ENCODE measurements at places on chromosomes 13 and 19.

DNA sequence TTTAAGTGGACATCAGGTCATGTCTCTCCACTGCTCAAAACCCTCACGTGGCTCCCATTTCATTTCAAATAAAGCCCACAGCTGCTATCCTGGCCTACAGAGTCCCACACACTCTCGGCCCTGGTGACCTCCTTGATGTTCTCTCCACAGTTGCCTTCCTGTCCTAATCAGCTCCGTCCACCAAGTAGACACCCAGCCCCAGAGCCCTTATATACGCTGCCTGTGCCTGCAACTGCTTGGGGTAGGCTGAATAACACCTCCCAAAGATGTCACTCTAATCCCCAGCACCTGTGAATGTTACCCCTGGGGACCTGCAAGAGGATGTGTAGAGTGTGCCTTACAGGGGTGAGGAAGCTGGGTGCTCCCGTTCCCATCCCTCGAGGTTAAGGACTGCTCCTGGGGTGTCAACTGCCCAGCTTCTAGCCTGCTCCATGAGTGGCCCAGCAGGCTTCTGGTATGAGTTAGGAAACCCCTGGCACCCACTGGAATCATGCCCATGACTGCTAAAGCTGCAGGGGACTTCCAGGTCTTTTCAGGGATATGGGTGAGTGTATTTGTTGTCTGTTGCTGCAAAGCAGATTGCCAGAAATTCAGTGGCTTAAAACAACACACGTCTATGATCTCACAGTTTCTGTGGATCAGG lies 6.0 kb downstream of the FAM187B start:
- DNase-seq, result no peak

GRCh38 chr19:1318678-1319471 lies 33.2 kb downstream of the EFNA2 start:
- no peak for DNase-seq

- DNase-seq, result no peak
These were observed 3.3 kb downstream of the CSNK1G2 start for GRCh38 chr19:1944088-1944915.

GRCh38 chr19:17869114-17869608 lies 2.6 kb upstream of the SLC5A5 start:
- DNase-seq, result no peak

DNA sequence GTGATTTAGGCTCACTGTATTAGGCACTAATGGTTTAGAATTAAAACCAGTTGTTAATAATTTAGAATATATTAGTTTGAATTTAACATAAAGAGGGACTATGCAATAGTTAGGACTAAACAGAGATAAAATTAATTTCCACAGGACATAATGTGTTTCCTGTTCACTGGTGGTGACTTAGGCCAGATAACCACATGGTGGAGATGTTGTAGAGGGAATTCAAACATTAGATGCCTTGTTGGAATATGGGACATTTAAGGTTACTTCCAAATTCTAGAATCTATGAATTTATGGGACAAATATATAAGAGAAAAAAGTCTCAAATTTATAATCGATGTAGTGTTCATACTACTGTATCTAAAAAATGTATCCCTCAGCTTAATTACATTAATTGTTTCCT lies 615.5 kb upstream of the KLHL1 start:
- no peak for DNase-seq

- DNase-seq, result no peak
These were observed 71.9 kb downstream of the TRPC4 start for GRCh38 chr13:37797631-37798030.

DNA sequence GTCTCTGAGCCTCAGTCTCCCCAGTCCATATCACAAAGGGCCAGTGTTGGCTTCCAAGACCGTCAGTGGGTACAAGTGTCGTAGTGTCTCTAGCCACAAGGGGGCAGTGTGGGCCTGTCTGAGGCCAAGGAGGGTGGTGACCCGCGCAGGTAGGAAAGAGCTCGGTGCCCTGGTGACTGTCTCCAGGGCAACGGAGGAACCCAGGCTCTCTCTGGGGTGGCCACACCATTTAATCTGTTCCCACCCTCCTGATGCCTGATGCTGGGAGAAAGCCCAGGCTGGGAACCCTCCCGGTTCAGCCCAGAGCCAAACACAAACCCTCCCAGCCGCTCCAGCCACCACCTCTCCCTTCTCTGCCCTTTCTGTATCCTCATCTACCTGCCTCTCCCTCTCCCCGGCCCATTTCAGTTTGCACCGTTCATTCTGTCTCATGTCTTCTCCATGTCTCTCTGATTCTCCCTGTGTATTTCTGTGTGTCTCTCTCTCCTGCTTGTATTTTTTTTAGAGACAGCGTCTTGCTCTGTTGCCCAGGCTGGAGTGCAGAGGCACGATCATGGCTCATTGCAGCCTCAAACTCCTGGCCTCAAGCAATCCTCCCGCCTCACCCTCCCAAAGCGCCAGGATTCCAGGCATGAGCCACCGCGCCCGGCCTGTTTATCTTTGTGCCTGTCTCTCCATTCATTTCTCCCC lies 17.5 kb upstream of the MEIS3 start:
- peak; percentile 90 for DNase-seq

- DNase-seq, result no peak
These were observed 243.9 kb upstream of the SPRY2 start for GRCh38 chr13:80584785-80585184.

DNA sequence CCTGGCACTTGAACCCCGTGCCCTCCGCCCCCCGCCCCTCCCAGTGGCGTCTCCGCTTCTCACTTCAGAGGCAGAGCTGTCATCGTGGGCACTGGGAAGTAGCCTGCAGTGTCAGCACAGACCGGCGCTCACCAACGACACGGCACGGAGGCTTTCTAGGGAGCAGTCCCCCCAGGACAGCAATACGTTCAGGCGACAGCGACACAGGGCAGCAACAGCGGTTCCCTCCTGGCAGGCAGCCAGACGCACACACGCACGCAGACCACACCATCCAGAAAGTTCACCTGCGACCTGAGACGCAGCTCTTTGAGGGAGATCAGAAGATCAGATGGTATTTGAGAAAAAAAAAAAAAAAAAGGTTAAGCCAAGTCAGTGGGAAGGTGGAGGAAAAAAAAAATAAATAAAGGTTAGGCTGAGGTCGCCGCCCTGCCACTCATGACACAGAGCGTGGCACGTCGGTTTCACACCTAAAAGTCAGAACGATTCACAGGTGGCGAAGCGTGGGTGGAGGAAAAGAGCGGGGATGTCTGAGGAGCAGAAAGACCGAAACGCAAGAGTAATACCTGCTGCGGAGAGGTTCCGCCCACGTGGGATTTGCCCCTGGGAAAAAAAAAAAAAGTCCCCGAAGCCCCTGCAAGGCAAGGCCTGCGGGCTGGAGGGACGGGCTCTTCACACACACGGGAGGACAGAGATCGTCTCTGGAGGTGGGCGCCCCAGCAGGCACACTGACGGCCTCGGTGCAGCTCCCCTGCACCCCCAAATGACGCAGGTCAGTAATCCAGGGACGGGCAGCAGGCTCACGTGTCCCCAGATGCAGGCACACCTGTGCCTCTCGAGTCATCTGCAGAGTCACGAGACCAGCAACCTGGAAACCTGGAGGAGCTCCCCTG lies 94.5 kb downstream of the GNG7 start:
- peak; percentile 92 for DNase-seq

- no peak for DNase-seq
These were observed 233.9 kb downstream of the LMO7 start for GRCh38 chr13:75869981-75870380.

DNA sequence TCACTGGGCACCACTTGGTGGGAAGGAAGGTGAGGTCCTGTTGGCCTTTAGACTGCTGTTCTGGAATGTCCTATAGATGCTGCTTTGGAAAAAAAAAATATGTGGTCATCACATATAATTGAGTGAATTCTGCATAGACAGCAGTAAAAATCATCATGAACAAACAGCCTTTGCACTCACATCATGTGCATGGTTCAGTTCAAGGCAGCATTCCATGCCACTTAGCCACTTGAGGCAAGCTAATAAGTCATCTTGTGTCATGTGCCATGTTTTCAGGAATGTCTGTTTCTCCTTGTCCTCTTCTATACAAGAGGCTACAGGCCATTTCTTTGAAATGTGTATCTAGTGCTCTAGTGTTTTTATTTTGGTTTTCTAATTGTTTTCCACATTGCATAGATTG lies 43.9 kb upstream of the TSC22D1 start:
- no peak for DNase-seq

- DNase-seq, result no peak
These were observed 10.9 kb downstream of the FREM2 start for GRCh38 chr13:38697628-38698333.

DNA sequence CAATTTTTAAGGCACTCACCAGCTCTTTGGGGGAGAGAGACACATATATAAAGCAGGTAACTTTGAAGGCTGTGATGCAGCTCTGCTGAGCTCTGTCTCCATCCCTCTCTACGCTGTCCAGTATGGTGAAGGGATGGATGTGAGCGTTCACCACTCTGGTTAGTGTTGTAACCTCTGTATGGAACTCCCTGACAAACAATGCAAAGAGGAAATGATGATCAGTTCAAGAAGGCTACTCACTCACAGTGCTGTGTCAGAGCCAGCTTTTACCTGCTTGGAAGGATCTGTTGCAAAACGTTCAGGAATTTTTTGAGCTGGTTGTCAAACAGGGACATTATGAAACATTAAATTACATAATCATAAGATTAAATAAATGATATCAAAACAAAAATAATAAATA lies 90.8 kb upstream of the SLC10A2 start:
- no peak for DNase-seq

GRCh38 chr19:13152356-13152973 lies 2.3 kb downstream of the IER2 start:
- no peak for DNase-seq

GRCh38 chr19:40908976-40909375 lies 26.9 kb upstream of the CYP2A7 start:
- no peak for DNase-seq

GRCh38 chr13:30873499-30873898 lies 32.6 kb upstream of the MEDAG start:
- no peak for DNase-seq

DNA sequence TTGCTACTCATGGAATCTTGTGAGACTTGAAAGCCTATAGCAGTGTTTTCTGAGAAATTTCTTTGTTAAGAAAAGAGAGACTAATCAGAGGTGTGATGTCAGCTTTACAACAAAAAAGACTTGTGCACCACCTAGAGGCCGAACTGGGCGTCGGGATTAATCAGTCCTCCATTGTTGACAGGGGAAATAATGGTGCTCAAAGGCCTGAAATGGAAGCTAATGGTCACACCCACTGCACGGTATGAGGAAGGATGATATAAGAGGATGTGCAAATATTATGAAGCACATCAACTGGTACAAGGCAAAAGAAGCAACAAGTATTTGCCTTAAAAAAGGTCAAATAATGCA lies 480.2 kb upstream of the MIR17HG start:
- DNase-seq, result no peak

DNA sequence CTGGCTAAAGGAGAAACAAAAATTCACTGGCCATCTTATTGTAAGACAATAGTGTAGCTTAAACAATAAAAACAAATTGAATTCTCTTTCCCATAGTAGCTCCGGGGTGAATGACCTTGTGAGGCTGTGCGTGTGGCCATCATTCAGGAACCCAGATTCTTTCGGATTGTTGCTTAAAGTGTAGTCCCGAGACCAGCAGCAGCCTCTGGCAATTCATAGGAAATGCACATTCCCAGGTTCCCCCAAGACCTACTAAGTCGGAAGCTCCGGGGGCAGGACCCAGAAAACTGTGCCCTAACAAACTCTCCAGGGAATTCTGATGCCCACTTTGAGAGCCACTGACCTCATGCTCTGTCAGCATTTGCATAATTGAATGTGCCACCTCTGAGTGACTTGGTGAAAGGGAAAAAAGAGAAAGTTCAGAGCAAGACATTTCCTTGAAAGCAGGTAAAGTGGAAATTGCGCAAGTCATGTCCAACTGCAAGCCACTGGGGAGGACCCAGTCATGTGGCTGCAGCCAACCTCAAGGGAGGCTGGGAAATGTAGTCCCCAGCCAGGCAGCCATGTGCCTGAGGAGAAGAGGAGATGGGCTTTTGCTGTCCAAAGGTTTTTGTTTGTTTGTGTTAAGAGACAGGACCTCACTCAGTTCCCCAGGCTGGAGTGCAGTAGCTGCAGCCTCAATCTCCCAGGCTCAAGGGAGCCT lies 50.7 kb upstream of the PNMA8B start:
- peak; percentile 39 for DNase-seq
